ENCODE measurements at places on chromosomes 1 and 21. TPM values are rescaled to one million over a fixed set of nuclear protein-coding genes. Genes with fewer than 3 reads are reported as not detected.
A peak's percentile ranks its signal among the peaks of the same experiment; 100 is the strongest.

DNA sequence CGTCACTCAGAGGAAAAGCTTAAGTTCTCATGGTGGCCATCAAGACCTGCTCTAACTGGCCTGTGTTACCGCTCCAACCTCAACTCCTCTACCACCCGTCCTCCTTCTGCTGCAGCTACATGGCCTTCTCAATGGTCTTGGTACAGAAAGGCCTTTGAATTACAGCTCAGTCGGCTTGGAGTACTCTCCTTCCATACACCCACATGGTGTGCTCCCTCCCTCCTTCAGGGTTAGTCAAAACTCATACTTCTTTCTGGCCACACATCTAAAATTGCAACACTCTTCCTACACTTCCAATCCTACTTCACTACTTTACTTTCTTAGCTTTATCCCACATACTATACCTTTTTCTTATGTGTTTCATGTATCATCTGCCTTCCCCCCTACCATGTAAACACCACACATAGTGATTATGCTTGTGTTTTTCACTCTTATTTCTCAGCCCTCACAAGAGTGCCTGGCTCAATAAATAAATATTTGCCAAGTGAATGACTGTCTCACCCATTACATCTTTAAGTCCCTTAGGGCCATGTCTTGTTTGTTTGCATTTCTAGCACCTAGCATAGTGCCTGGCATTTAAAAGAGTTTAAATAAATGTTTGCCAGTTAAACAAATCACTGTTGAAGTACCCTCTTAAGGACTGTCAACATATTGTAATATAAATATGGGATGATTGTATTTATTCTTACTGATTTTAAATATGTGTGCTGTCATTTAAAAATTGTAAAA, 37.6 kb upstream of the HMCN1 start:
- no peak overlapping the region for H3K27ac ChIP-seq
- H3K36me3 ChIP-seq, result no peaks in the 10 kb centered on the region
- peaks cover 10% of the 10 kb centered on the region for H3K4me1 ChIP-seq
- H3K4me3 ChIP-seq, result no peak overlapping the region

Gene RXFP4
- 0.33 TPM for total RNA-seq

DNA sequence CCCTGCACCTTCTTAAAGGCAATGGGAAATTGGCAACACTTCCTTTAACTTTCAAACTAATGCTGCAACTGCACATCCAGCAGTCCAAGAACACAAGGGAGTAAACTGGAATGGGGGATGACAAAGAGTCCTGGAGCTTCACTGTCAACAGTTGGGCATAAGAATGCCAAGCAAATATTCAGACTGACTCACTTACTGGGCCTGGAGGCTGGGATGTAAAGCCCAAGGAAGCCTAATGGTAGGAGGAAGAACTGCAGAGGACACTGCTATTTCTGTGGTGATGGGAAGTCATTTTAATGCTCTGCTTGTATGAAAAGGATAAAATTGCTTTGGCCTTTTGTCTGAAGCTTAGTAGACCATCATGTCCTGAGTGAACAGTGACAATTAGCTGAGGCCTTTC, 15.7 kb upstream of the DMRTA2 start:
- no peaks in the 10 kb centered on the region for H3K4me1 ChIP-seq
- no peak for DNase-seq
- no peak overlapping the region for H3K4me3 ChIP-seq
- no peak overlapping the region for H3K27ac ChIP-seq

DNA sequence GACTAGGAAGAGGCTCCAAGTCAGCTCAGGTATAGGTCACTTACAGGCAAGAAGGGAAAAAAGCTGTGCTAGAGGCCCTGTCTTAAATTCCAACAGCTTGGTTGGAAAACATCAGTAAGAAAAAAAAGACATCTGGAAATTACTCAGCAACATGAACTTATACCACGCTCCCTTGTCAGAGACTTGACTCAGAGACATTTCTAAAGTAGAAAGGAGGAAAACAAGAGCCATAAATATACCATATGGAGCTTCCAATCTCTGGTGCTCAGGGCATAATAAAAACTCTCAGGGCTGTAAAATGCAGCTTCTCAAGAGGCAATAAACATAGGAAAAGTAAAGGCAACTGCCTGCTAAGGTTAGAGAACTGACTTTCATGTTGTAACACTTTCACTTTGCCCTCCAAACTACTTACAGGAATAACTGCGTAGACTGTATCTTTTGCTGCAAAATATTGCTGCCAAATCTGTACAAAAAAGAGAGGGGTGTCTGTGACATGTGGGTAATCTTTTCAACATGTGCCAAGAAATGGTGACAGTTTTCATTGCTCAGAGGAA, 14.7 kb downstream of the ATPAF1 start:
- peaks cover 21% of the 10 kb centered on the region for H3K36me3 ChIP-seq
- H3K4me1 ChIP-seq, result no peaks in the 10 kb centered on the region
- H3K4me3 ChIP-seq, result no peak overlapping the region

DNA sequence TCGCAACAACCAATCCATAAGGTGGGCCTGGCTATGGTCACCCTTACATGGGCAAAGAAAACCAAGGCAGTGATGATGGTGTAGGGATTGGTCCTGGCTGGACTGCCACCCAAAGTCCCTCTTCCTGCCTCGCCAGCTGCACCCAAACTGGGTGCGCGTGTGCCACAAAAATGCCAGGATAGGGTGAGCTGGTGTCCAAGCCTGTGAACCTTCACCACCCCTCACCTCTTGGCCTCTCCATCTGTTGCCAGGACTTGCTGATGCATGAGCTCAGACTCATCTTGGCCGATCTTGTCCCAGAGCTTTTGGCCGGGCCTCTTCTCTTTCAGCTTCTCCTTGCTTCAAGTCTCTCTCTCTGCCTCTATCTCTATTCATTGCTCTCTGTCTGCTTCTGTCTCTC, 41.8 kb downstream of the FOXD2 start:
- H3K4me3 ChIP-seq, result no peak overlapping the region
- H3K36me3 ChIP-seq, result no peaks in the 10 kb centered on the region
- no peak overlapping the region for H3K27ac ChIP-seq
- DNase-seq, result no peak

DNA sequence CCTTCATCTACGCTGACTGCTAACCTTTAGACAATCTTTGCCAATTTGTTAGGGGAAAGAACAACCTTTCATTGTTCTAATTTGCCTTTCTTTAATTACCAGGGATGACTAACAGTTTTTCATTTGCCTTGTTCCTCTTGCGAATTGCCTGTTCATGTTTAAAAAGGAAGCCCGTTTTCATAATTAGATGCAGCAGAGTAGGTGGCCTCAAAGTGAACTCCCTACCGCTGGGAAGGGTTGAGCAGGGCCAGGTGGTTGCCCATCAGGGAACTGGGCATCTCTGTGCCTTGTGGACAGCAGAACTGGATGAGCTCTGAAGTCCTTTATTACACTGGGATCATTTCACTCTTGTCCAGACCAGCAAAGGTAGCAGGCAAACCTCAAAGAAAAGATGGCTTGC, 59.0 kb downstream of the HIVEP3 start:
- H3K36me3 ChIP-seq, result no peaks in the 10 kb centered on the region
- H3K4me1 ChIP-seq, result no peaks in the 10 kb centered on the region
- H3K27me3 ChIP-seq, result no peaks in the 10 kb centered on the region
- H3K27ac ChIP-seq, result no peak overlapping the region
- no peak for DNase-seq

- no peak overlapping the region for H3K27ac ChIP-seq
- H3K4me3 ChIP-seq, result no peak overlapping the region
- H3K36me3 ChIP-seq, result peaks cover 7% of the 10 kb centered on the region
- H3K27me3 ChIP-seq, result no peaks in the 10 kb centered on the region
- no peak for DNase-seq
Measured at GRCh38 chr1:179298952-179299351, 5.4 kb downstream of the SOAT1 start.

Gene FRRS1
- total RNA-seq, result 5.6 TPM

GRCh38 chr21:44872649-44873355, 688 bp downstream of the PTTG1IP start:
- peak overlapping the region; percentile 64 for H3K4me3 ChIP-seq
- peaks cover 31% of the 10 kb centered on the region for H3K4me1 ChIP-seq
- peak overlapping the region; percentile 95 for H3K27ac ChIP-seq

DNA sequence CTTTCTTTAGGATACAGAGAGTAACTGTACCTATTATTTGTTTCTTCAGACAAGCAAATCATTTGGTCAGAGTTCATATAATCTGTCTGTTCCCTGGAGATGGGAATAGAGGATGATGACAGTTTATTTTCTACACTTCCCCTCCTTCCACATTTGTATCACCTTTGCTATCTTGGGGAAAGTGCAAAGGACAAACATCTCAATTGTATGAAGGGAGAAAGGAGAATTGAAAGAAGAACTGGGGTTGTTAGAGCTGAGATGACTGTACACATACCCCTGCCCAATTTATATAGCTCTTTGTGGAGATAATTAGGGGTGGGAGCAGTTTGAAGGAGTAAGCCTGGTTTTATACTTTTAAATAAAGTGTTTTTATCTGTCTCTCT, 14.0 kb downstream of the POLR3GL start:
- peak overlapping the region; percentile 94 for H3K27ac ChIP-seq
- peaks cover 47% of the 10 kb centered on the region for H3K4me1 ChIP-seq
- no peaks in the 10 kb centered on the region for H3K27me3 ChIP-seq
- no peaks in the 10 kb centered on the region for H3K36me3 ChIP-seq
- no peak for DNase-seq
- peak overlapping the region; percentile 0 for H3K4me3 ChIP-seq

Gene RUNX3
- not detected for total RNA-seq

DNA sequence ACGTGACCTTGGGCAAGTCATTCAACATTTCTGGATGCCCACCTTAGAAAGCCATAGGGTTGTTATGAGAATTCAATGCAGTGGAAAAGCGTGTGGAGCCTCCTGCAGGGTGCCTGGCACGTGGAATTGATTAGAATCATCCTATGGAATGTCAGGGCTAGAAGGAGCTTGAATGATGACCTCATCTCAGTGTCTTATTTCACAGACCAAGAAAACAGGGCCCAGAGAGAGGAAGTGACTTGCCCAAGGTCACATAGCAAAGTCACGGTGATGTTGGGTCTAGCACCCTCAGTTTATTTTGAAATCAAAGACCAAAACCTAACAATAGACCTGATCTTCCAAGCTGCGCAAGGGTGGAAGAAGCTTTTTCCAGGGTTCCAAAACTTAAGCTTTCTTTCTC, 6.0 kb downstream of the TRABD2B start:
- no peak for DNase-seq
- no peak overlapping the region for H3K4me3 ChIP-seq
- H3K4me1 ChIP-seq, result peaks cover 13% of the 10 kb centered on the region
- no peaks in the 10 kb centered on the region for H3K36me3 ChIP-seq
- H3K27me3 ChIP-seq, result peaks cover 44% of the 10 kb centered on the region

Gene ZNF695
- total RNA-seq, result 4.3 TPM

Gene SYT14
- total RNA-seq, result 0.70 TPM

- H3K27me3 ChIP-seq, result no peaks in the 10 kb centered on the region
- no peak overlapping the region for H3K27ac ChIP-seq
Measured at GRCh38 chr1:195745189-195746010, 862.8 kb downstream of the KCNT2 start.

GRCh38 chr1:65939191-65939590, 146.5 kb downstream of the PDE4B start:
- H3K27ac ChIP-seq, result no peak overlapping the region
- no peak for DNase-seq
- H3K4me1 ChIP-seq, result no peaks in the 10 kb centered on the region
- H3K4me3 ChIP-seq, result no peak overlapping the region

DNA sequence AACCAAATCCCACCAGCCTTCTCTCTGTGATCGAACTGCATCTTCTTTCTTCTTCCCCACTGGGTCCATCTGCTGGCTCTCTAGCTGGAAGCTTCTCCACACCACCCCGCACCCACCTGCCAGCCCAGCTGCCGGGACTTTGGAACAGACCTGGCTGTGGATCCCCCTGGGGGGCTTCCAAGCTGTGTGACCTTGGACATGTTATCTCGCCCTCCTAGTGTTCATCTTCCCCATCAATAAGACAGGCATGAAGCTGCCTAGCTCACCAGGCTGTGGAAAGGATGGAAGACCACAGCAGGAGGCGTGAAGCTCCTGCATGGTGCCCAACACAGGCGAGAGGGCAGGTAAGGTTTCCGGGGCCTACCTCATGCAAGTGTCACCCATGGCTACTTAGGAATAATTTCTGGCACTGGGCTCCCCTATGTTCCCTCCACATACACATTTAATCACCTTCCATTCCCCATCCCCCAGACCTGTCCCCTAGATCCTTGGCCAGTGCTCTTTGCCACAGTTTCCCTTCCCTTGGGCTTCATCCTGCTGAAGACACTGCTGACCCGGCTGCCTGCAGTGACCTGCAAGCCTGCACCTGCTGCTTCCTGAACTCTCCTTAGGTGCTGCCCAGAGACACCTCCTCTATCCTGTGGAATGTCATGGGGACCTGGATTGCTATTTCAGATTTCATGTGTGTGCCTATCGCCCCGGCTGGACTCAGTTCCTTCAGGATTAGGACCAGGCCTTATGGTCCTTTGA, 13.2 kb upstream of the C2CD2 start:
- no peaks in the 10 kb centered on the region for H3K4me1 ChIP-seq
- DNase-seq, result no peak
- no peaks in the 10 kb centered on the region for H3K27me3 ChIP-seq
- H3K4me3 ChIP-seq, result no peak overlapping the region
- H3K27ac ChIP-seq, result no peak overlapping the region

GRCh38 chr1:67586596-67586995, 98.4 kb upstream of the GADD45A start:
- H3K36me3 ChIP-seq, result no peaks in the 10 kb centered on the region
- no peak for DNase-seq
- H3K27ac ChIP-seq, result no peak overlapping the region
- no peak overlapping the region for H3K4me3 ChIP-seq
- peaks cover 22% of the 10 kb centered on the region for H3K4me1 ChIP-seq
- H3K27me3 ChIP-seq, result no peaks in the 10 kb centered on the region

- H3K4me3 ChIP-seq, result no peak overlapping the region
- no peaks in the 10 kb centered on the region for H3K27me3 ChIP-seq
- H3K27ac ChIP-seq, result no peak overlapping the region
- no peak for DNase-seq
- H3K4me1 ChIP-seq, result peaks cover 3% of the 10 kb centered on the region
Measured at GRCh38 chr1:61950418-61950817, 208.1 kb downstream of the PATJ start.

DNA sequence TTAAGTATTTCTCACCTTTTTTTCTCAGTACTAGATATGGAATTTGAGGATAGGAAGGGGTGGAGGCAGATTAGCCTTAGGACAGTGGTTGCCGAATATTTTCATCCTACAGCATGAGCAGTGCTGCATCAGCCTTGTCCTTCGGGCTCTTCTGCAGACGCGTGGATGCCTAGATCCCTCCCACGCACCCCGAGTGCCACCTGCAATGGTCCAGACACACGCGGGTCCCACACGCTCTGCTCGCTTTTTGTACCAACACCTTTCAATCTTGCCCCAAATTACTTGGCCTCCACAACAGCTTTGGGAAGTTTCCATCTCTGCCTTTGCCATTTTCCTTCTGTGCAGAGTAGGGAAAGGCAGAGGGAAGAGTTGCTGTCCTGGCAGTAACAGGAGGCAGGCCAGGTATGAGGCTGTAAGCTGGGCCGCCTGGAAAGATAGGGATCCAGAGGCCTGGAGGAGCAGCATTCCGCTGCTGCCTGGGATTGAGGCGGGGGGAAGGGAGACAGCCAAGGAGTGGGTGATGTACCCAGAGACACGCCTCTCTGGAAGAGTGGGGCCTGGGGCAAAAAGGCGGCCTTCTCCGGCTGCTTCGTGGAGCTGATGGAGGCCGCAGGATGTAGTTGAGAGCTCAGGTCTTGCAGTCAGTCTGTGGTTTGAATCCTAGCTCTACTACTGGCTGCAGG, 467.7 kb downstream of the KIF26B start:
- peaks cover 4% of the 10 kb centered on the region for H3K36me3 ChIP-seq
- H3K27me3 ChIP-seq, result no peaks in the 10 kb centered on the region
- peaks cover 13% of the 10 kb centered on the region for H3K4me1 ChIP-seq
- H3K27ac ChIP-seq, result peak overlapping the region; percentile 67
- DNase-seq, result no peak

- H3K4me3 ChIP-seq, result peak overlapping the region; percentile 96
- no peaks in the 10 kb centered on the region for H3K36me3 ChIP-seq
- DNase-seq, result no peak
- H3K27me3 ChIP-seq, result no peaks in the 10 kb centered on the region
Measured at GRCh38 chr1:65255035-65255655, 54.2 kb upstream of the DNAJC6 start.

Gene PLCH2
- total RNA-seq, result 0.33 TPM
